ENCODE measurements at places on chromosomes 2 and 18.
A peak's percentile ranks its signal among the peaks of the same experiment; 100 is the strongest.

DNA sequence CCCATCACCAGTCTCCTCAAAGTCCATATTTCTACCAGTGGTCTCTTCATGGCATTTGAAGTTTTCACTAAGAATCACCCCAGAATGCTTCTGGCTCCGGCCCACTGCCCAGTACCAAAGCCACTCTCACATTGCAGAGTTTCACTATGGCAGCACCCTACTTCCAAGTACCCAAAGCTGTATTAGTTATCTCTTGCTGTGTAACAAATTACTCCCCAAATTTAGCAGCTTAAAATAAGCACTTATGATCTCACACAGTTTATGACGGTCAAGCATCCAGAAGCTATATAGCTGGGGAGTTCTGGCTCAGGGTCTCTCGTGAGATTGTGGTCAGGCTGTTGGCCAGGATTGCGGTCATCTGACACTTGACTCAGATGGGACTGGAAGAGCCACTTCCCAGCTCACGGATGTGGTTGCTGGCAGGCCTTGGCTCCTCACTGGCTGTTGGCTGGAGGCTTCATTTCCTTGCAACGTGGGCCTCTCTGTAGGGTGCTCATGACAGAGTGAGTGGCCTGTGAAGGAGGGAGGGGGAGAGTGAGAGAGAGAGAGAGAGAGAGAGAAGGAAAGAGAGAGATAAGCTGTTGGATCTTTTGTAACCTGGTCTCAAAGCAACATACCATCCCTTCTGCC lies 189.5 kb downstream of the CTIF start:
- no peak overlapping the region for H3K4me3 ChIP-seq
- peaks cover 4% of the 10 kb centered on the region for H3K36me3 ChIP-seq
- DNase-seq, result peak; percentile 42
- no peaks in the 10 kb centered on the region for H3K27me3 ChIP-seq
- peaks cover 41% of the 10 kb centered on the region for H3K4me1 ChIP-seq
- peak overlapping the region; percentile 67 for H3K27ac ChIP-seq

DNA sequence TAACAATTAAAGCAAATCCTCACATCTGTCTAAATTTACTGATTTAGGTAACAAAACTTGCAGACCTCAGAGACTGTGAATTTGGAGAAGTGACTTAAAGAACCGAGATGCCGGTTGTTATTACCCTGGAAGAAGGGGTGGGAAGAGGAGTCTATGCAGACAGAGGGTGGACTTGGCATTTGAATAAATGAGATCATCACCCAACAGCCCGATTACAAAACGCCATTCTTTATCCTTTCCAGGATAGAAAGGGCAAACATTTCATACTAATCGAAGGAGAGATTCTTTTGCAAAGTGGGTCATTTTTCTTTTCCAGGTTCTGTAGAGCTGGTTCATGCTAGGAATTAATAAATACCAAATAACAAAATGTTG lies 73.1 kb upstream of the TPO start:
- H3K36me3 ChIP-seq, result no peaks in the 10 kb centered on the region
- H3K4me3 ChIP-seq, result no peak overlapping the region
- H3K27ac ChIP-seq, result no peak overlapping the region
- no peaks in the 10 kb centered on the region for H3K4me1 ChIP-seq
- H3K27me3 ChIP-seq, result no peaks in the 10 kb centered on the region

GRCh38 chr2:85266146-85267041 lies 61.4 kb downstream of the TGOLN2 start:
- H3K4me1 ChIP-seq, result peaks cover 13% of the 10 kb centered on the region
- no peaks in the 10 kb centered on the region for H3K27me3 ChIP-seq
- no peak overlapping the region for H3K4me3 ChIP-seq
- H3K27ac ChIP-seq, result no peak overlapping the region
- no peak for DNase-seq
- no peaks in the 10 kb centered on the region for H3K36me3 ChIP-seq

DNA sequence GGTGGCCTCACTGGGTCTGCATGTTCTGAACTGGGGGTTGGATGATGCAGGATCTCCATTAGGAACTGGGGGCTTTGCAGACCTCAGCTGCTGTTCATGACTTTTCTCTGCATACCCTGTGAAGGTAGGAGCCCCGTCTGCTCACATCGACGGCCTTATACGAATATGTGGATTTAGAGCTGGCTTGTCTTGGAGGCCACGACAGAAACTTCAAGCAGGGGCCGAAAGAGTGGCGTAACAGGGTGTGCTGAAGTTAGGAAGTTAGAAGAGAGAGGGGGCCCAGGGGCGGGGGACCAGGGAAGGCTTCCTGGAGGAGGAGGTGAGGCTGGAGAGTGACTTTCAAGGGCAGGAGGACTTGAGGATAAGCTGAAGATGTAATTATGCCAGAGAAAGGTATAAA lies 144.9 kb downstream of the TSN start:
- no peak overlapping the region for H3K27ac ChIP-seq
- no peaks in the 10 kb centered on the region for H3K4me1 ChIP-seq
- peaks cover 10% of the 10 kb centered on the region for H3K27me3 ChIP-seq
- H3K36me3 ChIP-seq, result no peaks in the 10 kb centered on the region

GRCh38 chr18:26708806-26709716 lies 156.4 kb downstream of the AQP4 start:
- H3K27me3 ChIP-seq, result no peaks in the 10 kb centered on the region
- no peak for DNase-seq
- no peak overlapping the region for H3K4me3 ChIP-seq
- no peaks in the 10 kb centered on the region for H3K4me1 ChIP-seq
- H3K36me3 ChIP-seq, result no peaks in the 10 kb centered on the region

GRCh38 chr2:120429586-120430500 lies 83.9 kb downstream of the INHBB start:
- H3K27me3 ChIP-seq, result peaks cover 8% of the 10 kb centered on the region
- H3K4me3 ChIP-seq, result no peak overlapping the region
- H3K27ac ChIP-seq, result no peak overlapping the region
- no peak for DNase-seq
- H3K36me3 ChIP-seq, result no peaks in the 10 kb centered on the region
- H3K4me1 ChIP-seq, result no peaks in the 10 kb centered on the region

DNA sequence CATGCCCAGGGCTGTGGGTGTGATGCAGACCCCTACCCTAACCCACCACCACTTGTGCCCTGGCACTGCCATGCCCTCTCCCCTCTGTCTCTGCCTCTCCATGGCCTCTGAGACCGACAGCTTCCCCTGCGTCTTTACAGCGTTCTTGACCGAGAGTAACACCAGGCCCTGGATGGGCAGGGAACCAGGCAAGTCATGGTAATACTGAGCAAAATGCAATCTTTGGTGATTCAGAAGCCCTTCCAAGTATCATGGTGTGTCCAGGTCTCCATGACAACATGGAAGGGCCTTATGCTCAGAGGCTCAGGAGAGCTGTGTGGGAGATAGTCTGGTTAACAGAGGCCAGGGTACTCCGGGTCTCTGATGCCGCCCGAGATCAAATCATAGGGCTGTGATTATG lies 176.1 kb downstream of the KLHL29 start:
- H3K4me1 ChIP-seq, result peaks cover 13% of the 10 kb centered on the region
- H3K27ac ChIP-seq, result no peak overlapping the region
- no peak for DNase-seq
- no peak overlapping the region for H3K4me3 ChIP-seq
- H3K27me3 ChIP-seq, result no peaks in the 10 kb centered on the region

DNA sequence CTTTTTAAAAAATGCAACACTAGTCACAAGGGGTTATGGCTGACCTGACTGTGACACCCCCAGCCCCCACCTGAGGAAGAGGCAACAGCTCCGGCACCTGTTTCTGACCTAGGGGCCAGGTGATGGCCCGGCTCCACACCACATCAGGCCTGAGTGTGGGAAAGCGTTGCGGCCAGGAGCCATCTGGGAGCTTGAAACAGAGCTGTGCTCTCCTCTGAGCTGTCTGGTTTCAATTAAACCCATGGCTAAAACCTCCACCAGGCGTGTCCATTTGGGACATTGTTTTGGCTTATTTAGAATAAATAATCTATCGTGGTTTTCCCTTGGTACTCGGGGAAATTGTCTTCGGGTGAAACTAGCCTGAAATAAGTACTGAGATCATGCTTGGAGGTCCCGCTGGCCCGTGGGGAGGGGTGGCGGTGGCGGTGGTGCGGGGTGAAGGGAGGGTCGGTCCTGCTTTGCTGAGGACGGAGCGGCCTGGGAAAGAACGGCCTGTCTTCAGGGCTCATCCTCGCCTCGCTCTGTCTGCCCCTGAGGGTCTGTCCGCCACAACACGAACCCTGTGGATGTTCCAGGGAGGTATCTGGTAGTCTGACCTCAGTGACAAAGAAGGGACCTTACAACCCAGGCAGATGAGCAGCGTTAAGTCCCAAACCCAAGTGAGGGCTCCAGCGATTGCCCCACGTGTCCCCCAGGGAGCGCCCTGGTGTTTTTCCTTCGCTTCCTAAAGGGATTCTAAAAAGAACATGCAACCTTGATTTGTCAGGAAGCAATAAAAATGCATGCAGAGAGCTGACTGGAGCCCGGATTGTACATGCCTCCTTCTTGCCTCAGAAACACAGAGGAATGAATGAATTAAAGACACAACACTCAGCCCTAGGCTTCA lies 58.7 kb downstream of the IL1RL2 start:
- H3K4me3 ChIP-seq, result no peak overlapping the region
- peaks cover 14% of the 10 kb centered on the region for H3K4me1 ChIP-seq
- no peak for DNase-seq
- H3K27ac ChIP-seq, result no peak overlapping the region
- no peaks in the 10 kb centered on the region for H3K27me3 ChIP-seq
- no peaks in the 10 kb centered on the region for H3K36me3 ChIP-seq

DNA sequence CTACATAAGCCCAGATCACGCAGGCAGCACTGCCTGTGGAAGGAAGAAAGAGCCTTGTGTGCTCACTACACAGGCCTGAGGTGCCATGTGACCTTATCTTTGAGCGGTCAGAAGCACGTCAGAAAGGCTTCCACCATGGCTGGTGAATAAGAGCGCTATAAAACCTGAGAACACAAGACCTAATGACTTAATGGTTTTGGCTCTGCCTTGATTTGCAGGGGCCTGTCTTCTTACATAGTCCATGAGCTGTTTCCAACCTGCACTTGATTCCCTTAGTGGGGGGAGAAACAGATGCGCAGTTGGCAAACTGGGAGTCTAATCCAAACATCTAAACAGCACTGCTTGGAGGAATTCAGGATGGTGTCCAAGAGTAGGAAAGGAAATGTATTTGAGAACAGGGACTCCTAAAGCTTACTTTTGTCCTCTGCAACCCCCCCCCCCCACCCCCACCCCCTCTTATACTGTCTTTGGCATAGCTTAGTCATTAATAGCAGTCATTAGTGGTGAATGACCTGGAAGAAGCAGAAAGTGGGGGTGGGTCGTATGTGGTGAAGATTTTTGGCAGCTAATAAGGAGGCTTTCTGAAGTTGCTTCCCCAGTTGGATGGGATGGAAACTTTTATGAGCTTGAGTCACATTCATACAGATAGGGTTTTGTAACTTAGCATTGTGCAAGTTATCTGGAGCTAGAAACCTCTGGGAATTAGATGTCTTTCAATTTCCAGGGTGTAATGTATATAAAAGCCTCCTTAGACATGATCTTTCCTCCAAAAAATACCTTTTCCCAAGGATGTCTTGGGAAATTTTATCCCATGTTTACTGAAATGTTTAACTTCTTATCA lies 454.1 kb downstream of the MEIS1 start:
- H3K27ac ChIP-seq, result peak overlapping the region; percentile 3
- no peak overlapping the region for H3K4me3 ChIP-seq
- H3K27me3 ChIP-seq, result no peaks in the 10 kb centered on the region
- no peaks in the 10 kb centered on the region for H3K36me3 ChIP-seq

Measured in keratinocyte (primary cell).